Stimulated activated CD8-positive, alpha-beta memory T cell treated with anti-CD3 and anti-CD28 coated beads, Interleukin-7, amount 100 ng/mL, for 24 hours (primary cell): ENCODE measurements at places on chromosomes 4 and X.

- no peak for DNase-seq
Observed at GRCh38 chr4:183257808-183258207, 62.3 kb downstream of the CLDN22 start.

GRCh38 chr4:81207828-81208227 is 7.2 kb downstream of the PRKG2 start:
- no peak for DNase-seq

DNA sequence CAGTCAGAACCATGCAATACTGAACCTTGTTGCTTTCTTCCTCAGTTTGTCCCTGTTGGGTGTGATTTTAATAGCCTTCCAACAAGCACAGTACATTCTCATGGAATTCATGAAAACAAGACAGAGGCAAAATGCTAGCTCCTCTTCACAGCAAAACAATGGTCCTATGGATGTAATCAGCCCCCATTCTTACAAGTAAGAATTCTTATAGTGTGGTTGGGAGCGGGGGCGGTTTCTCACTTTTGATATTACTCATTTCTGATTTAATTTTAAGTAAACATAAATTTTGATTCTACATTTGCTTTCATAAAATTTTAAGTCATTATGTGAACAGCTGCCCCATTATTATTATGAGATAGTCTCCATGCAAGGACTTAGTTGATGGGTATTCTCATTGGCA is 80.8 kb upstream of the TLR2 start:
- DNase-seq = no peak

- DNase-seq = no peak
Observed at GRCh38 chr4:101264512-101264911, 82.8 kb downstream of the PPP3CA start.

- DNase-seq = no peak
Observed at GRCh38 chr4:108010167-108010566, 20.5 kb downstream of the HADH start.

GRCh38 chr4:153138736-153139135 is 65.5 kb upstream of the TRIM2 start:
- no peak for DNase-seq

DNA sequence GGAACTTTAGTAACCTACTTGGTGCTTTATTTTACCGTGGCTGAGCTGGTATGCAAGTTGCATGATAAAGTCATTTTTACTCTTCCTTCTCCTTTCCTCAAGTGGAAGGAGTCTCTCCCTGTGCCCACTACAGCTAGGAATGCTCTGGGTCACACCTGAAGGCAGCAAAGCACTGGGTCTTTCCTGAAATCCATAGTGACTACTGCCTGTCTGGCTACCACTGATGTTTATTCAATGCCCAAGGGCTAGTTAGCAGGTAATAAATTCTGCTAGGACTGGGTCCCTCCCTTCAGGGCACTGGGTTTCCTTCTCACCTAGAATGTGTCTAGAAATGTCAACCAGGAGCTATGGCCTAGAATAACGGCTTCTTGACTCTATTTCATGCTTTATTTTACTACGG is 1081.4 kb downstream of the FAT4 start:
- no peak for DNase-seq

DNA sequence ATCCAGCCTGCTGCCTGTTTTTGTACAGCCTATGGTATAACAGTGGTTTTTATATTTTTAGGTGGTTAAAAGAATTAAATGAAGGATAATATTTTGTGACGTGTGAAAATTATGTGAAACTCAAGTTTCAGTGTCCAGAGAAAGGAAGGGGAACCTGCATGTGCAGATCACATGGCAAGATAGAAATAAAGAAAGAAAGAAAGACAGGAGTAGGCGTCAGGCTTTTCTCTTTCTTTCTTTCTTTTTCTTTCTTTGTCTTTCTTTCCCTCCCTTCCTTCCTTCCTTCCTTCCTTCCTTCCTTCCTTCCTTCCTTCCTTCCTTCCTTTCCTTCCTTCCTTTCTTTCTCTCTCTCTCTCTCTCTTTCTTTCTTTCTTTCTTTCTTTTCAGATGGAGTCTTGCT is 42.0 kb upstream of the HUWE1 start:
- DNase-seq = no peak

DNA sequence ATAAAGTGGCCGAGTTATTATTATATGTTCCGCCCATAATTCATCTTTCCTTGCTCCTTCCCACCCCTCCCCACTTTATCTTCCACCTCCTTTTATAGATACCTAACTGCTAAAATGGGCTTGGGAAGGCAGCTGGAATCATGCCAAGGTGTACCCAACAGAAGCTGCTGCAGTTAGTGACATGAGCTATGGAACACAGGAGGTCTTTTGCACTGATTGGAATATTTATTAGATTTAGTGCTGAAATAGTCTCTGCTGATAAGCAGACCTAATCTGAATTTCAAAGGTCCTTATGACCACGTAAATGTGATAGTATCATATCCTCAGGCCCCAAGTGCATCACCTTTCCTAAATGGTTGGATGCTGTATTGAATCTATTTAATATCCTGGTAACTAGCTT is 64.9 kb downstream of the HMGB2 start:
- DNase-seq = no peak

GRCh38 chr4:17781300-17782287 is at the start of gene FAM184B:
TSS of gene FAM184B (minus strand) at chr4:17781621. CDS start at chr4:17781299, 322 bp downstream.
- DNase-seq = no peak

DNA sequence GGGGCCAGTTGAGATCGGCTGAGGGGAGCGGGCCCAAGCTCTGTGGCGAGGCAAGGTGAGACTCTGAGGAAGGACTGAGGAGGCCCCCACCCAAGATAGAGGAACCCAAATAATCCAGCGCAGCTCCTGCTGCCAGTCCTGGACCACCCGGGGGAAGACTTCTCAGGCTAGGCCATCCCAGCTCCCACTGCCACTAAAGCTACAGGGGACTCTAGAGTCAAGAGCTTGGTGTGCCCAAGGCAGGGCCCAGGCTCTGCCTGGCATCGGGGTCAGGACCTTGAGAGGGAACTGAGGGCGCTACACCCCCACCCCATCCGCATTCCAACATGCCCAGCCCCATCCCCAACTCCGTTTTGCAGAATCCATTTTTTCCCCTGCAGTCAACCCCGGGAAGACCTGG is 8.6 kb downstream of the MAGEA4 start:
- no peak for DNase-seq

- DNase-seq = no peak
Observed at GRCh38 chr4:53676402-53676871, 85.2 kb upstream of the LNX1 start.

- no peak for DNase-seq
Observed at GRCh38 chr4:107442538-107443111, 277.4 kb downstream of the PAPSS1 start.

- DNase-seq = no peak
Observed at GRCh38 chr4:105765690-105766407, 57.3 kb downstream of the GSTCD start.

DNA sequence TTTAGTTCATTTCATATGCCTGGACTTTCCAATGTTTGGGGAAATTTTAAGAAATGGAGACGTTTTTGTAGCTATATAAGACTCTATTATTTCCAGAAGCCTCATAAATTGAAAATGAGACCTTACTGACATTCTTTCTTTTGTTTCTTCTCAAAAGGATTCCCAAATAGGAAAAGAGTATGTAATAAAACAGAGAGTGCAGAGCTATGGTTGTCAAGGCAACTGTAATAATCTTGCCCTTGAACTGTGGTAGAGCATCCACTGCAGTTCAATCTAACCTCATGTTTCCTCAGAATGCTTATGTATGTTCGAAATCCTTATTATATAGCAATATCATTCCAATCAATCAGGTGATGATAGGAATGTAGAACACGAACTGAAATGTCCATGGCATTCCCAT is 54.1 kb downstream of the AMELX start:
- no peak for DNase-seq

- DNase-seq = no peak
Observed at GRCh38 chr4:77697860-77698590, 92.4 kb downstream of the CXCL13 start.

- no peak for DNase-seq
Observed at GRCh38 chr4:17565846-17566245, 11.2 kb upstream of the LAP3 start.

DNA sequence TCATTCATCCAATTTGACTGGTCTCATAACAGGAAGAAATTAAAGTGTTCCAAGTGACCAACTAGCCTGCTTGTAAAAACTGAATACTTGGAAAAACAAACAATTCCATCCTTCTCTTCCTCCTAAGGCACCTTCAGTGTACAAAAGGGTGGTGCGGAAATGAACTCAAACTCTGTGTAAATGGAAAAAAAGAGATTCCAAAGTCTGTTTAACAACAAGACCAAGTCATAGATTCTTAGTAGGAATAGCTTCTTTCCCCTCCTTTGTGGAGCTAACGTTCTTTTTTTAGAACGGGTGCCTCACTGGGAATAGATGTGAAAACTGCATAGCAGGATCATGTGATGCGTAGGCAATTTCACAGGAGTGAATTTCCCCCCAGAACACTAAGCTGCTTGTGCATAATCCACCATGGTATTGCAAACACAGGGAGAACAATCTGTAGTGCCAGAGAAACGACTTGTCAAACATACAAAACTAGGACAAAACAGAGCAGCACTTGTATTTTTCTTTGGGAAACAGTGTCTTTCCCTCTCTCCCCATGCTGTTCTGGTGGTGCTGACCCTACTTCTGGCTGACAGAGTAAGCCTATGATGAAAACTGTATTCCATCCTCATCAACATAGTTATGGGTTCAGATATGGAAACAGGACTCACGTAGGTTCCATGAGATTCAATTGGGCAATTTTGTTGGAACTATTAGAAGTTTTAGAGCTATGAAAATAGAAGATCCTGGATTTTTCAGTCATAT is 13.2 kb upstream of the SOD3 start:
- no peak for DNase-seq

GRCh38 chrX:10098270-10098713 is 58.5 kb upstream of the CLCN4 start:
- DNase-seq = no peak

DNA sequence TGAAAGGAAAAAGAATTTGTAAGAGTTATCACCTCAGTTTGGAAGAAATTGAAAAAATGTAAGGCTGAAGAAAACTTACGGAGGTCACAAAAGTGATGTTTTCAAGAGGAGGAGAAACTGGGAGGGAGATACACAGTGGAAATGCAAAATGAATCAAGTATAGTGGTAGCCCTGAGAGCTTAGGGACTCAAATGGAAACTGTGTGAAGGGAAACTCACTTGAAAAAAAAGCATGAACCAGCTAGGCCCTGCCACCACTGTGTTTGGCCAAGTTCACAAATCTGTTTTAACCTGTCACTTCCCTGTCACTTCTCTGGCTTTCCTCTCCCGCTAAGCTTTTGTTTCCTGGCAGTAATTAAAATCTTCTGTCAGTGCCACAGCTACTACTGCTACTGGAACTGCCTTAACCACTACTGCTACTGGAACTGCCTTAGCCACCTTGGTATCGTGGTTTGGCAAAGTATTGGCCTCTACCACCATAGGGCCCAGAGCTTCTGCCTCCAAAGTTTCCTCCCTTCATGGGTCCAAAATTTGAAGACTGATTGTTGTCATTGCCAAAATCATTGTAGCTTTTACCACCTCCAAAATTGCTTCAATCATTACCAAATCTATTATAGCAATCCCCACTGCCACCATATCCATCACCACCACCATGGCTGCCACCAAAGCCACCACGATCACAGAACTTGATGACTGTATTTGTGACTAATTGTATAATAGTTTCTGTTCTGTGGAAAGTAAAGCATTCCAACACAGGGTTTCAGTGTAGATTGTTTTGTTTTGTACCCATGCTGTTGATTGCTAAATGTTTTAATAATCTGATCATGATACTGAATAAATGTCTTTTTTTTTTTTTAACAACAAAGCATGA is 41.5 kb downstream of the SMARCA5 start:
- DNase-seq = no peak

DNA sequence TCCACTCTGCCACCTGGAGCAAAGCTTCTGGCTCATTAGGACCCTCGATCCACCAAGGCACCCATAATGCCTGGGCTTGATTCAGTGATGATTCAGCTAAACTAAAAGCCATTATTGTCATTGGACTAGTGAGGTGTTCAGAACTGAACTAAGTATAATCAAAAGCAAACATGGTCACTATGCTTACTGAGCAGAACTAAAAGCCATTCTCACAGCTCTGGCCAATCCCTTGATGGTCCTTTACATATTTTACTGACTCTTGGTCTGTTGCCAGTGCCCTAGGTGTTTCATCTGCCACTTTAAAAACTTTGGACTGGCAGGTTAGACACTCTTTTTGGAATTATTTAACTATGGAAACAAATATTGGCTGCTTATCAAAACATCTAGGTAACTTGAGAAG is 703.5 kb downstream of the FAT4 start:
- no peak for DNase-seq

DNA sequence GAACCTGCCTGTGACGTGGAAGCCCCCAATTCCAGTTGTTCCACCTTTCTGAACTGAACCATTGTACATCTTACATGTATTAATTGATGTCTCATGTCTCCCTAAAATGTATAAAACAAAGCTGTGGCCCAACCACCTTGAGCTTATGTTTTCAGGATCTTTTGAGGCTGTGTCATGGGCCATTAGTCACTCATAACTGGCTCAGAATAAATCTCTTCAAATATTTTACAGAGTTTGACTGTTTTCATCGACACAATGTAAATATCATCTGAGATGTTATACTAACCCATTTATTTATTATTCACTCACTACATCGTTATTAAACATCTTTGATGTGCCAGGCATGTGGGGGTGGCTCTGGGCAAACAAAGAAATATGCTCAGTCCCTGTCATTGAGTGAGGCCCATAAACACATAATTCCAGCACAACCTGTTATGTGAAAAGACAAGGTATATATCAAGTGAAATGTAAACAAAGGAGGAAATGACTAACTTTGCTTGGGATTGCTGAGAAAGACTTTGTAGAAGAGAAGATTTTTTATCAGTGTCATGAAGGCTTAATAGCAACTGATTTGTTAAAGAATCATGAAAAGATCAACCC is 34.5 kb upstream of the PPM1K start:
- DNase-seq = no peak

DNA sequence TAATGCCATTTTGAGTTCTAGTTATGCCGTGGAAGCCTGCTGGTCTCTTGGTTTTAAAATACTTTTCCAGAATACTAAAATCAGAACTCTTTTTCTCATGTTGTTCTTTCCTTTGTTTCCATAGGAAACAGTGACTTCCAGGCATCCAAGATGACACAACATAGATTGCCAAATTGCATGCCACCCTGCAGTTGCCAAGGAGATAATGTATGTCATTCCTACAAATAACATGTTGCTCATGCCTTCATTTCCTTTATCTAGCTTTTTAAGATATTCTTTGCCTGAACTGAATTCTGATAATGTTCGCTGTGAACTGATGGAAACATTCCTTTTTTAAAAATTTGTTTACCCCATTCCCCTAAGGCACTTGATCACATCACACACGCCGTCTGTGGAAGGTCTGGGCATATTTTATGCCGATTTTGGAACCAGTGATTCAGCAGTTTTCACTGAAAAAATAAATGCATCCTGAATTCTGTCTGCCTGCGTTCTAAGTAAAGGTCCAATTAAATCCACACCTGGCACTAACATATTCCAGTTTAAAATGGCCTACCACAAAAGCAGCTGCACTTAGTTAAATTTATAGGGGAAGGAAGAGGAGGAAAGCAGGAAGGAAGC is 38.0 kb upstream of the COX7B2 start:
- DNase-seq = no peak

GRCh38 chr4:88998891-88999290 is 58.1 kb downstream of the FAM13A start:
- no peak for DNase-seq
